ENCODE measurements at places on chromosomes 5 and 9.

DNA sequence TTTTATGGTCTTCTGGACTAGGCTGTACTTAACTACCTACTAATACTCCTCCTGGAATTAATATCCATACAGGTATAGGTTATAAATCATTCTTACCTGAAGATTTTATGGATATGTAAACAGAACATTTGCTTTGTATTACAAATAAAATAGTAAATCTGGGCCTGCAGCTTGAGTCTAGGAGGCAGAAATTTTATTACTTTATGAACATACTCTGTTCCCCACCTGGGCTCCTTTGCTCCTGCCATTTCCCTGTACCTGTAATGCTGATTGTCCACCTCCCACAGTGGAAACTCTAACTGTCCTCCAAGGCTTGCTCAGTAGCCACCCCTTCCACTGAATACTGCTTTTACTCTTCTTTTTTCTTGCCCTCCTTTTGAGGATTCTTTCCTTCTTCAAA is 108.0 kb downstream of the PAM start:
- no peak for DNase-seq

- no peak for DNase-seq
Measured at GRCh38 chr5:3194684-3195083, 400.9 kb upstream of the IRX1 start.

DNA sequence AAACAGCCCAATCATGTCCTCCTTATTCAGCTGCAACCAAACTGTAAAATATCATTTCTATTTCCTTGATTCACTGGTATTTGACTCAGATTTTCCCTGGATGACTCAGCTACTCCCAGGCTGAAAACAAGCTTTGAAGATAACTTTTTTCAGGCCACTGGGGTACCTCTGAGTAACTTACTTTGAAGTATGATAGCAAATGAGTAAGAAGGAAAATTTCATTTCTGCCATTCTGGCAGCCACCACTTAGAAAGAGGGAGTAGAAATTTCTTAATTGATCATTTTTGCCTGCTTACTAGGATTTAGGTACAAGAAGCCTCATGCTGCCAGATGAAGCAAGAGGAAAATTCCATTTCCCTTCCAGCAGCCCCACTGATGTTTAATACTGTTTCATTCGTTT is 247.4 kb downstream of the PRELID2 start:
- DNase-seq, result no peak

GRCh38 chr5:114412510-114413171 is 50.8 kb downstream of the KCNN2 start:
- DNase-seq, result no peak

DNA sequence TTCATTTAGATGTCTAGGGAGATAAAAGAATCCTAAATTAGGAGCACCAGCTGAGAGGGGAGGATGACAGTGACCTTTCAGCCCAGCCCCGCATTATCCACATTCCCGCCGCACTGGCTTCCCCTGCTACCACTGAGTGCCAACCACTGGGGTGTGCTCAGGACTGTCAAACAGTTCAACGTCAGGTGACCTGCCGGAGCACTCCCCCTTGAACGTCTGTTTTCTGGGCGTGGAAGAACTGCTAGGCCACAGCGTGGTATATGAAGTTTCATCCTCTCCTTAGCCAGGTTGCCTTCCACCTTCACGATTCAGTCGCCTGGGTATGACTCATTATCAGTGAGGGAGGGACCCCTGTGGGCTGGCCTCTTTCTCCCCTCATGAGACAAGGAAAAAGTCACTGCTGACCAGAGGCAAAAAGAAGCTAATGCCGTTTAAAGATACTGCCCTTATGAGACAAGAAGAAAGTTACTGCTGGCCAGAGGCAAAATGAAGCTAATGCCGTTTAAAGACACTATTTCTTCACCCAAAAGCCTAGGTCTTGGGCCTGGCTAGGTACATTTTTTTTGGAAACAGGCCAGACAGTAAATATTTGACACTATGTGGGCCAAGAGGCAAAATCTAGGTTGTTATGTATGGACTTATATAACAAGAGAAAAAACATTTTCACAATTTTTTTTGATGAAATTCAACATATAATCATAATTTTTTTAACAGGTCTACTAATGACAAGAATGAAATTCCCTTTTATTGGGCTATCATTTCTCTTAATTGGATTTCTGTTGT is 4.6 kb downstream of the NMRK1 start:
- DNase-seq, result peak; percentile 55

DNA sequence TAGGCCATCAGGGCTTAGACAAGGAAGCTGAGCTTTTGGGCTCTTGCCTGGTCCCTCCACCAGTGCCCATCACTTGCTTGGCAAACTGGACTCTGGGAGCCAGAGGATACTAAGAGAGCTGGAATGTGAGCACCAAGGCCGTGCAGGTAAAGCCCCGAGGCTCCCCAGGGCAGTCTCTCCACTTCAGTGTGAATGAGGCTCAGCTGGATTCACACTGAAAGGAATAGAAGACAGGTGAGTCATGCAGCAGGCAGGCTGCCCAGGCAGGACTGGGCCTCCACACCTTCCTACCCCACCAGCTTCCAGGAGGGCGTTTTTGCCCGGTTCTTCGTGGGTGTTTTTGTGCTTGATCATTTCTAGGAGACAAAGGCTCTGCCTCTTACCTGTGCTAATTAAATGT is 7.3 kb upstream of the CTSV start:
- DNase-seq, result peak; percentile 69

GRCh38 chr5:148831590-148832565 is 5.5 kb downstream of the ADRB2 start:
- DNase-seq, result no peak

GRCh38 chr9:4933177-4933576 is 51.9 kb upstream of the JAK2 start:
- DNase-seq, result no peak

DNA sequence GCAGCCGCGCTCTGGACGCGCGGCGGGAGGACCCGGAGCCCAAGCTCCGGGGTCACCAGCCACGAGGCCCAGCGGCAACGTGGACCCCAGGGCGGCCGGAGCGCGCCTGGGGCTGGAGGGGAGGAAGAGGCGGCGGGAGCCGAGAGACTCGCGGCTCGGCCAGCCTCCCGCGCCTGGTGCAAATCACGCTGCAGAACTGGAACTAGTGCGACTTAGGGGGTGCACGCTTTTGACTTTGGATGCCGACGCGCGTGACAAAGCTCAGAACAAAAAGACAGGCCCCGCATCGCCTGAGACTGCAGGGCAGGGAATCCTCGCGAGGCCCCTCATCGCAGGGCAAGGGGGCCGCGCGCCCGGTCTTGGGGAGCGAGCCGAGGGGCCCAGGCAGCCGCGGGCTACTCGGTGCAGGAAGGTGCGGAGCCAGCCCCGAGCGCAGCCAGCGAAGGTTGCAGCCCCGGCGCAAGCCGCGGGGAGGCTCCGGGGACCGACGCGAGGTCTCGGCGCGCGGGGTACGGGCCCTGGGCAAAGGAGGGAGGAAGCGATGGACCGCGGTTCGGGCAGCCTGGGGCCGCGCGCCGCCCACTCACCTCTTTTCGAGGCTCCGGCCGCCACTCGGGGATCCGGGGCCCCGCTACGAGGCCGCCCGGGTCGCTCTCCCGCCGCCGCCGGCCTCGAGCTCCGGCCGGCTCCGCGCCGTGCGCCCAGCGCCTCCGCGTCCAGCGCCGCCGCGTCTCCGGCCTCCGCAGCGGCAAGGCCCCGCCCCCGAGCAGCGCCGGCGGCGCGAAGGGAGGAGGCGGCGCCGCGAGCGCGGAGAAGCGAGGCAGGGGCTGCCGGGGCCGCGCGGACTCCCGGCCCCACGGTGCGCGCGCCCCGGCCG is at the start of gene GOLM1:
GOLM1 (minus strand) TSS at position 735 of the 877 bp plus-strand sequence. CDS start 20,238 bp downstream, outside the sequence.
- peak; percentile 74 for DNase-seq

DNA sequence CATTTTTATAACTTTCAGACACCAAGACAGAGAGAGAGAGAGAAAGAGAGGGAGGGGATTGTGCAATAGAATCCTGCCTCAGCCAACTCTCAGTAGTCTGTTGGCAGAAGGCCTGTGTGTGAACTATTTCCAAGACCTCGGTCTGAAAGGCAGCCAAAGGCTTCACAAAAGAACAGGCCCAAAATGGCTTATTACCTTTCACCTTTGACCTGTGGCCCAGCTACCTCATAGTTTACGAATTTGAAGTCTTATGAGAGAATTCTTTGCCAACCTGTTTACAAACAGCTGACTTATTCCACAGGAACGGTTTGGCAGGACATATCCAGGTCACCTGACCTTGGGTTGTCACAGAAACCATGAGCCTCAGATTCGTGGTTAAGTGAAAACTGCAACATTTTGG is 48.6 kb downstream of the NR2F1-AS1 start:
- no peak for DNase-seq

- DNase-seq, result no peak
Measured at GRCh38 chr5:83222906-83223305, 145.6 kb downstream of the XRCC4 start.

GRCh38 chr5:151811593-151812321 is 40.0 kb downstream of the G3BP1 start:
- no peak for DNase-seq

GRCh38 chr5:54234304-54234933 is 76.0 kb downstream of the ARL15 start:
- DNase-seq, result no peak

DNA sequence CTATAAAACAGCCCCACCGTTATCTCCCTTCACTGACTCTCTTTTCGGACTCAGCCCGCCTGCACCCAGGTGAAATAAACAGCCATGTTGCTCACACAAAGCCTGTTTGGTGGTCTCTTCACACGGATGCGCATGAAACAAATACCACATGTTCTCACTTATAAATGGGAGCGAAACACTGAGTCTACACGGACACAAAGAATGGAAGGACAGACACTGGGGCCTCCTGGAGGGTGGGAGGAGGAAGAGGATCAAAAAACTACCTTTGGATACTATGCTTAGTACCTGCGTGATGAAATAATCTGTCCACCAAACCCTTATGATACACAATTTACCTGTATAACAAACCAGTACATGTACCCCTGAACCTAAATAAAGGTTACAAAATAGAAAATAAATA is 98.6 kb downstream of the ICE1 start:
- no peak for DNase-seq

DNA sequence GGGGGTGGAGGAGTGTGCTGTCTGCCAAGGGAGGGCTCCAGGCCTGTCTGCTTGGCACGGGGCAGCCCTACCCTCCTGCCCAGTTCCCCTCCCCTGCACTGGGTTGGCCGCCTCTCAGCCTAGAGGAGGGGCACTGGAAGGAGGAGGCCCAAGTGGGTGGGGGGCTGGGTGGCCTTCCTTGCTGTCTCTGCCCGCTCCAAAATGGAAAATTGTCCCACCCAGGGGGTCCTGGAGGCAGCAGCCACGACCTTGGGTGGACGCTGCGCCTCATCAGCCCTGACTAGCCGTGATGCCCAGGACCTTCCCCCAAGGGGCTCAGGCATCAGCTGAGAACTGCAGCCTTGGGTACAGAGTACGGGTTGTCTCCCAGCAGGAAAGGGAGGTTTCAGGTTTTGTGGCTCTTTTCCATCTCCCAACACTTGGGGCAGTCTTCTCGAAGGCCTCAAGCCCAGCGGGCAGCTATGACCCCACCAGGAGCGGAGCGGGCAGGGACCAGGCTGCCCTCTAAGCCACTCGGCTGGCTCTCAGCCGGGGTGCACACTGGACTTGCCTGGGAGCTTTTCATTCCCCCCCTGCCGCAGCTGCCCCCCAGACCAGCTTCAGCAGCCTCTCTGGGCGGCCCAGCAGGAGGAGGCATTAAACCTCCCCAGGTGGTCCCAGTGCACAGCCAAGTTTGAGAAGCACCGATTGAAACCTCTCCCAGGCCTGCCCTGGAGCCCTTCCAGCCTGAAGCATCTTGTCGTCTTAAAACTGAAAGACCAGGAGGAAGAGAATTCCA is 20.6 kb downstream of the NTNG2 start:
- DNase-seq, result no peak

GRCh38 chr5:116709082-116709481 is 134.5 kb upstream of the SEMA6A start:
- DNase-seq, result no peak

DNA sequence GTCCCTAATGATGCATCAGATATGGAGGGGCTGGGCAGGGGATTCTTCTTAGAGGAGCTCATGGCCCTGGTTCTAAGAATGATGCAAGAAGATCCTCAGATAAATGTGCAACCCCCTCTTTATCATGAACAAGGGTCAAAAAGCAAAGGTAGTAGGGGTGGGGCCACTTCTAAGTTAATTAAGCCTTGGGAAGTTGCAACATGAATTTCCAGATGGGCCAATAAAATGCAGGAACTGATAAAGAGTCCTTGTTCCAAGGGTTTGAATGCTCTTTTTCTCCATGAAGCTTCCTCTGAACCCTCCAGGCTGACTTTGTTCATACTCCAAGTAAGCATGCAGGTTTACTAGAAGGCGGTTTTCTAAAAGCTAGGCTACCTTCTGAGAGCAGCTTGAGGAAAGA is 25.6 kb downstream of the PCA3 start:
- no peak for DNase-seq

DNA sequence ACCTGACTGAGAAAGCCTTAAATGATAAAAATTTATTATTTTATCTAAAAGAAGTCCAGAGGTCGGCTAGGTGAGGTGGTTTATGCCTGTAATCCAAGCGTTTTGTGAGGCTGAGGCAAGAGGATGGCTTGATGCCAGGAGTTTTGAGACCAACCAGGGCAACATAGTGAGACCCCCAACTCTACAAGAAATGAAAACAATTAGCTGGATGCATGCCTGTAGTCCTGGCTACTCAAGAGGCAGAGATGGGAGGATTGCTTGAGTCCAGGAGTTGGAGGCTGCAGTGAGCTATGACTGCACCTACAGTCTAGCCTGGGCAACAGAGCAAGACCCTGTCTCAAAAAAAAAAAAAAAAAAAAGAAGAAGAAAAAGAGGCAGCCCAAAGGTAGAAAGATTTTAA is 179.9 kb upstream of the KIF2A start:
- DNase-seq, result no peak

DNA sequence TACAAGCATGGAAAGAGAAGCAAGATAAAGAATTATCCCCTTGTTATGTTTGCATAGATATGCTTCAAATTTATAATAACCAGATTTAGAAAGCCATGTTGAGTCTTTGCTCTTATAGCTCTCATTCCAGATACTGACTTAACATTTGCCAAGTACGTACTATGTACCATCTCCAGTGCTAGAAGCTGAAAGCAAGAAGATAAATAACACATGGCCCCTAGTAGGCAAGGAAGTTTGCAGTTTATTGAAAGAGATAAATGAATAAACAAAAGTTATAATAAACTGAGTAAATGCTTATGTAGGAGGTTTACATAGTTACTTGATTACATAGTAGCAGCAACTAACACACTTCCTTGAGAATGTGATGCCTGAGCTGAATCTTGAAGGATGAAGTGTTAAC is 628.4 kb downstream of the HINT1 start:
- no peak for DNase-seq
